ENCODE measurements at places on chromosomes 16 and 17. TPM values are rescaled to one million over a fixed set of nuclear protein-coding genes. Genes with fewer than 3 reads are reported as not detected.

SETD1A gene
- 6.8 TPM for polyA plus RNA-seq

NOMO2 gene
- 27.9 TPM for polyA plus RNA-seq

NFATC3 gene
- 4.0 TPM for polyA plus RNA-seq

ACD gene
- 10.3 TPM for polyA plus RNA-seq

EPOP gene
- polyA plus RNA-seq: 1.9 TPM

UBE2Z gene
- 19.0 TPM for polyA plus RNA-seq

SLC35G6 gene
- 0.01 TPM for polyA plus RNA-seq

TMC5 gene
- polyA plus RNA-seq: 0.18 TPM

B4GALNT2 gene
- 0.06 TPM for polyA plus RNA-seq

PRSS36 gene
- polyA plus RNA-seq: 1.7 TPM

CYGB gene
- polyA plus RNA-seq: 3.7 TPM

APOH gene
- polyA plus RNA-seq: not detected

LRRC75A gene
- 0.65 TPM for polyA plus RNA-seq

VMO1 gene
- polyA plus RNA-seq: 1.5 TPM

ADAP2 gene
- 2.4 TPM for polyA plus RNA-seq

CTF1 gene
- polyA plus RNA-seq: 3.3 TPM

PRSS8 gene
- polyA plus RNA-seq: 201 TPM

RNF222 gene
- 14.0 TPM for polyA plus RNA-seq

OR1F1 gene
- not detected for polyA plus RNA-seq
